Foreskin keratinocyte (primary cell): ENCODE measurements at places on chromosomes 5 and 9. TPM values are rescaled to one million over a fixed set of nuclear protein-coding genes. Genes with fewer than 3 reads are reported as not detected.

Gene PHYHD1
- total RNA-seq = 8.2 and 12.9 TPM in 2 replicates

Gene WWC1
- 32.7 and 37.9 TPM in 2 replicates for total RNA-seq

- no peak for DNase-seq
These were observed 72.1 kb downstream of the RAI14 start for GRCh38 chr5:34728236-34728635.

- no peak for DNase-seq
These were observed 135.9 kb downstream of the GABRB2 start for GRCh38 chr5:161410640-161411039.

DNA sequence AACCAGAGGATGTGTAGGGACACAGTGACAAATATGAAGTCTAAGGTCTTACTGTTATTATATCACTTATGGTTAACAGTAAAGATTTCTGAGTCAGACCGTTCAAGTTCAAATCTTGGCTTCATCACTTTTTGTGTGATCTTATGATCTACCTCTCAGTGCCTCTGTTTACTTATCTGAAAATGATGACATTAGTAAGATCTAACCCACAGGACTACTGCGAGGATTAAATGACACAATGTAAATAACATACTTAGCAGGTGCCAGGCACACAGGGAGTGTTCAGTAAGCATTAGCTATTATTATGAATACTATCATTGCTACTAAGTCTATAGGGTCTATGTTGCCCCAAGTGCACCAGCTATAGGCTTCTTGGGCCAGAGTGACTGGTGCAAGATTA, 2.0 kb downstream of the IRF1 start:
- no peak for DNase-seq

DNA sequence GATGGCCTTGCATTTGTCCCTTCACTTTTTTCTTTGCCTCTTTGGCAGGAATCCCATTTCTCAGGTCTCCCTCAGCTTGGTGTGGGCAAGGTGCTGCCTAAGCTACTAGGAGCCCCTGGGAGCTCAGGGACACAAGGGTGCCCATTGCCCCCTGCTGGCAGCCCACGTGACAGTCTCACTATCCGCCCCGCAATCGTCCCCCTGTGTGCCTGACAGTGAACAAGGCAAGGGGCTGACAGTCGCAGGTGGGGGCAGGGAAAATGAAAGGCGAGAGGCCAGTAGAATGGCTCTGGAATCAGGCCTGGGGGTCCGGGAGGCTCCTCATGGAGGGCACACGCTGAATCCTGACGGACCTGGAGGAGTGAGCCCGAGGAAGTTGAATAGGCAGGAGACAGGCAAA, 2.0 kb upstream of the PCDH12 start:
- DNase-seq = no peak

- DNase-seq = peak; percentile 98
These were observed 4.2 kb downstream of the SKP2 start for GRCh38 chr5:36156121-36156601.
